ENCODE measurements at places on chromosomes 7 and 10. TPM values are rescaled to one million over a fixed set of nuclear protein-coding genes. Genes with fewer than 3 reads are reported as not detected.

The ZNF117 gene
- polyA plus RNA-seq: 0.70 TPM

The FFAR4 gene
- polyA plus RNA-seq: not detected

The INA gene
- polyA plus RNA-seq: not detected

The C7orf33 gene
- not detected for polyA plus RNA-seq

The CNOT4 gene
- polyA plus RNA-seq: 10.8 TPM

The TDRD1 gene
- not detected for polyA plus RNA-seq

The TAS2R3 gene
- not detected for polyA plus RNA-seq

The SH2D4B gene
- not detected for polyA plus RNA-seq

The MYL10 gene
- not detected for polyA plus RNA-seq

- no peak for DNase-seq
These were observed 365.9 kb downstream of the PHTF2 start for GRCh38 chr7:78164459-78164858.

DNA sequence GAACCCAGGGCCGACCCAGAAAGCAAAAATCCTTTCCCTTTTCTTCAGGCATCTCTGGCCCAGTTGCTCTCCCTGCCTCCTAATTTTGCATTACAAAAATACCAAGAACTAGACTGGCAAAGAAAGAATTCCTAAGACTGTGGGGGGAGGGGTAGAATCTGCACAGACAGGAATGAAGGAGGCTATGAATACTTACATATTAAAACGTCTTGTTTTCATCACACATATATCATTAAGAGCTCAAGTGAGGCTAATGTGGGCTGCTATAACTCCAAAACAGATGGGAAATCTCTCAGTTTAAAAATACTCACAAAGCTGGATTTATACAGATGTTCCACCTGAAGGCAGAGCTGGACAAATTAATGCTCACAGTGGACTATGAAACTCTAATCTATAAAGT is 29.2 kb upstream of the MKX start:
- no peak for DNase-seq

GRCh38 chr10:90007226-90007625 is 305.8 kb downstream of the KIF20B start:
- no peak for DNase-seq

DNA sequence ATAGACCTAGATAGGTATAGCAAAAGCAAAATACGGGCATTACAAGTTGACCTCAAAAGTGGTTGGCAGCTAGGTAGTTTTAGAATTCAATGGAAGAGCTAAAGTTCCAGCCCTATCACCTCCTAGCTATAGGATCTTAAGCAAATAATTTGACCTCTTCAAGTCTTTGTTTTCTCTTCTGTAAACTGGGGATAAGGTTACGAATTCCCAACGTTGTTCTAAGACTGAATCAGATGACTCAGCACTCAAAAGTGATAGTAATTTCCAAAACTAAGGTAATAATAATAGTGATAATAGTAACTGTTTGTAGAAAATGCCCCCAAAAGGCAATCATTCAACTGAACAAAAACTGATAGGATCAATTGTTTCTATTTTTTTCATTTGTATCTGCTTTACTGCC is 445.2 kb downstream of the KCNMA1 start:
- no peak for DNase-seq

- DNase-seq: no peak
These were observed 700 bp downstream of the SMC3 start for GRCh38 chr10:110568055-110568735.

DNA sequence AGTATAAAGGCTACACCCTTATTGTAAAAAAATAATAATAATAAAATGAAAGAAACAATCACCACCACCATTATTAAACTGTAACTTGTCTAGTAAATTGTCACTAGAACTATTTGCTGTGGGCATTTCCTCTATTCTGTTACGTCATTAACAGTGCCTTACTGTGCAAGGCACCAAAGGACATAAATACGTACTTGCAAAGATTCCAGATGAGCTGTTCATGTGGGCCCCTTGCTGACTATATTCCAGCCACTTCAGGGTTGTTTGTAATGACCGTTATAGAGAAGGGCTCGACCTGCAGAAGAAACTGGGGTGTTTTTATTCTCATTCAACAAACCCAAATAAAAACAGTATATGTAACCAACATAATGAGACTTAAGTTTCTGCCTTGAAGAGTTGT is 60.4 kb downstream of the KLRG2 start:
- no peak for DNase-seq

GRCh38 chr7:140920745-140921144 is 4.0 kb downstream of the BRAF start:
- no peak for DNase-seq

DNA sequence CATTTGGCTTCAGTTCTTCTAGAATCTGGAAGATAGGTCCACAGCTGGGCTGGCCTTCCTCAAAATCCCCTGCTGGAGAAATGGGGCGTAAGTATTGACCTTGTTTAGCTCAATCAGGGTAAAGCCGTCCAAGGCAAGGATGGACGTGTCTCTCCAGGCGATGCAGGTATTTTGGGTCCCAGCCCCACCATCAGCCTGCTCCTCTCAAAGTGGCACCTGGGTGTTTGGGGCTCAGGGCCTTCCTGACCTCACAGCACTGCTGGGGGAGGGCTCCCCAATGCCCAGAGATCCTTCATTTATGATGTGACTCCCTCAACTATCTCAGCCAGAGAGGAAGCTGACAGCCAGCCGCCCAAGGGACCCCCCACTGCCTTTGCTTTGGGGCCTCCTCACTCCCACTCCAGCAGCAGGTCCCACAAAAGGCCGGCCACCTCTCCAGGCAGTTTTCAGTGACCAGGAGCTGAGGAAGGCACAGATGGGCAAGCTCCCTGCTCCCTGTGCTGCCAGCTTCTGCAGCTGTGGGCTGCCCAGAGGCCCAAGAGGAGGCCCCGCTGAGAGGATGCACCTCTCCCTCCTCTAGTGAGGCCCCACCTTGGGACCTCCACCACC is 140.0 kb upstream of the TCERG1L start:
- no peak for DNase-seq

DNA sequence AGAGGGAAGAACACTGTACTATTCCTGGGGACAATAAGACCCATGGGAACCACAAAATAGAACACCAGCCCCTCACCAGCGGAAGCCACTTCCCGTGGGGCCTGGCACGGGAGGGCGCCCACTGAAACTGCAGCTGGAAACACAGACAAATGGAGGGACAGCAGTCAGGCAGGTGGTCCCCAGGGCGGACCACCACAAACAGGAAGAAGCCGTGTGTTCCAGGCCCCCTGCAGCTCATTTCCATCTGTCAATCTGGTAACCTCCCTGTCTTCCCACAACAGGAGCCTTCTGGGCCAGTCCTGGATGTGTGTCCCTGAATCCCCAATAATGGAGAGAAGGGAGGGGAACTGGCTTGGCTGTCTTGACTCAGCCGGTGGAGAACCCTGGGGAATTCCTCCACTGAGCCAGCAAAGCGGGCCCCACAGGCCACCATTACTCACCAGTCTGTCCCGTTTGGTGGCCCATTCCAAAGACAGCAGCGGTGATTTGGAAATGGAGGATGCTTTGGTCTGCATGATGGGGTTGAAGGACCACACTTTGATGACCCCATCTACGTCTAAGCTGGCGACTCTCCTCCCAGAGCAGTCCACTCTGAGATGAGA is 16.7 kb downstream of the WDR91 start:
- no peak for DNase-seq

GRCh38 chr7:47474211-47474936 is 107.5 kb downstream of the TNS3 start:
- DNase-seq: no peak

- DNase-seq: no peak
These were observed 2.7 kb upstream of the CUEDC2 start for GRCh38 chr10:102435133-102435497.

GRCh38 chr7:128402356-128402755 is 7.4 kb downstream of the IMPDH1 start:
- no peak for DNase-seq

GRCh38 chr10:15369256-15370211 is 1.6 kb downstream of the FAM171A1 start:
- no peak for DNase-seq

DNA sequence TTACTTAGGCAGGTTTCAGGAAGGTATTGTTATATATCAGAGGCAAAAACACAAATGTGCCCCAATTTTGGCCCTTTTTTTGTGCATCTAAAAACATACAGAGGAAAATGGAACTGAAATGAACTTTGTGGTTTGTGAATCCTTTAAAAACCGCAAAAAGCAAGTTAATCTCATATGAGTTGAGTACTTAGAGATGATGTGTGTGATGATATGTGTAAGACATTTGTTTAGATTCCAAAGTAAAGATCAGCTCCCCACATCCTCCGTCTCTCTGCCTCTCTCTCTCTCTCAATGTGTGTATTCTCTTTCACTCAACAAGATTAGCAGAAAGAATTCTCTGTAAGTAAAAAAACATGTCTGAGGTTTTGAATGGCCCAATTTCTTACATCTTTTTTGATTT is 201.9 kb downstream of the MALRD1 start:
- DNase-seq: no peak

DNA sequence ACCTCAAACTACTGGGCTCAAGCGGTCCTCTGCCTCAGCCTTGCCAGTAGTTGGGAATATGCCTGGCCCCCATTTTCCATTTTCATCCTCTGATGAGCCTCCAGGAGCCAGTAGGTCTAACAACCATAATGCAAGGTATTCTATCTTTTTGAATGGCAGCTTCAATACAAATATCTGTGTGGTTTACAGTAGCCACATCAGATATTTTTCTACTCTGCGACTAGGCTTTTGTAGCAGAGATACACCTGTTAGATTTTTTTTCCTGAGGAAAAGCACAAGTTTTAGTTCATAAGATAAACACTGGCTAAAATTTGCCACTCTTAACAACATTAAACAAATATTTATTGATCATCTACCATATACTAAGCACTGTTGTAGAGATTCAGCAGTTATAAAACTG is 3.9 kb upstream of the GLCCI1 start:
- DNase-seq: no peak

DNA sequence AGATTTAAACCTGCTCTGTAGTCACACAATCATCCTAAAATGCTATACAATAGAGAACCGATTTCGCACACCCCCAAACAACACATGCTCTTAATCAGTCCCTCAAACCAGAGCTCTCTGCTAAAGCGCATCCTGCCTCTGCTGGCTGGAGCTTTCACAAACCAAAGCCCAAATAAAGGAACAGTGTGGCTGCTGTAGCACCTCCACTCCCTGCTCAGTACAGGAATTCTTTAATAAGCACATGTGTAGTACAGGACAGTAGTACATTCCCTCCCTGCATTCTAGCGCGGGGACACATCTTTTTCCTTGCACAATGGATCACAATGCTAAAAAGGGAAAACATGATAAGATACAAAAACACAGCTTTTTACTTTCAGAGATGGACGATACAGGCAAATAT is 684.6 kb downstream of the MAGI2 start:
- DNase-seq: no peak

GRCh38 chr7:1076184-1077072 is 11.5 kb upstream of the GPER1 start:
- no peak for DNase-seq

- no peak for DNase-seq
These were observed 34.7 kb upstream of the C10orf71 start for GRCh38 chr10:49264177-49264677.

All from immature natural killer cell (primary cell).